Inflammatory macrophage treated with lipopolysaccharide for 1 hour (primary cell): ENCODE measurements at places on chromosomes 4 and X.

DNA sequence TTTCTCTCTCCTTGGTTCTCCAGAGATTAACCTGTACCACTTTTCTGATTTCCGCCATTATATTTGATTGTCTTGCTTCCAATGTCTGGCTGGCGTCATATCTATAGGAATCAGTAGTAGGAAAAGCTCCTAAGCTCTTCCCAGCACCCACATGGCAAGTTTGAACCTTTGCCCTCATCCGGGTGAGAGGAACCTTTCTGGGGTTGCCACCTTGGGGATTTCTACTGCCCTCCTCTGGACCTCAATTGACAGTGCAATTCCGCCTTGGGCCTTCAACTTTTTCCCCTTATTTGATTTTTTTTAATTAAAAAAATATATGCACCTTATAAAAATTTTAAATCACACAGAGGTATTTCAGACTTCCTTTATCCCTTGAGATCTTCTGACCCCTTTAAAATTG lies 2.0 kb upstream of the CXorf66 start:
- DNase-seq, result no peak

DNA sequence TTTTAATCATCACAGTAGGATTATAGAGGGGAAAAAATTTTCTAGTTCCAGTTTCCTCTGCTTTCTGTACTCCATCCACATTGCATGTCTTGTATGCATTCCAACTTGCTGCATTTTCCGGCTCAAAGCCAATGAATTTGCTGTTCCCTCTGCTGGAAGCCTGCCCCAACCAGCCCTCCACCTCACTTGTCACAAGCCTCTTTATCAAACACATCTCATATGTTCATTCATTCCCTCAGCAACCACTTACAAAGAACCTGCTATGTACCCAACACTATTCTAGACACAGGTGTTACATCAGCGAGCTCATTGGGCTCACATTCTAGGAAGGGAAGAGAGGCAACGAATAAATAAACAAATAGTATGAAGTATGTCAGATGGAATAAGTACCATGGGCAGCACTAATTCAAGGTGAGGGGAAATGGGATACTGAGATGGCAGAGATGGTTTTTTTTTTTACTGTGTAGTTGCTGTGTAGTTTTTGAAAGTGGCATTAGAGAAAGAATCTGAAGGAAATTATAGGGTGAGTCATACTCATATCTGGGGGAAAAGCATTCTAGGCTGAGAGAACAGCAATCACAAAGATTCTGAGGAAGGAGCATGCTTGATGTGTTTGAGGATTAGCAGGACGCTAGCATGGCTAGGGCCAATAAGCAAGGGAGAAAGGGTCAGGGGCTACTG lies 332.5 kb downstream of the PDGFC start:
- DNase-seq, result no peak

- DNase-seq, result no peak
Measured at GRCh38 chr4:4397441-4397819, 10.5 kb downstream of the NSG1 start.

DNA sequence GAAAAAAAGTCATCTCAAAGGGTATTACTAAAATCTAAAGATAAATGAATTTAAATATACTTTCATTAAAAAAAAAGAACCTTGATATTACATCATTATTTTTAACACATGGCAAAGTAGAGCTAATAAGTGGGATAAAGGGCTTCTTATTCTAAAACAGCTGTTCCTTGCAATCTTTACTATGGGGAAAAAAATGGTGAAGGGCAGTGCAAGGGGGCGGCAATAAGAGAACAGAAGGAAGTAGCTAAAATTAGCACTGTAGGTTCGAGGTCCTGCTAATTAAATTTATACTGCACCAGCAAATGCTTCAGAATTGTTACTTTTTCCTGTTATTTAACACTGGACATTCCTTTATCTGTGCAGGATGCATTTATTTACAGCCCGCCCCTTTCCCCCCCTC lies 89.4 kb upstream of the HPF1 start:
- no peak for DNase-seq

GRCh38 chr4:137961051-137961438 lies 281.1 kb downstream of the SLC7A11 start:
- DNase-seq, result no peak

GRCh38 chr4:173005912-173006633 lies 162.5 kb upstream of the GALNT7 start:
- DNase-seq, result no peak

GRCh38 chrX:45751156-45751555 lies 550.5 kb upstream of the DIPK2B start:
- DNase-seq, result no peak
